Fibroblast of lung (primary cell): ENCODE measurements at places on chromosomes 4 and X. TPM values are rescaled to one million over a fixed set of nuclear protein-coding genes. Genes with fewer than 3 reads are reported as not detected.

- no peaks in the 10 kb centered on the region for H3K27me3 ChIP-seq
- H3K36me3 ChIP-seq = no peaks in the 10 kb centered on the region
- no peak overlapping the region for H3K27ac ChIP-seq
- no peaks in the 10 kb centered on the region for H3K4me1 ChIP-seq
Measured at GRCh38 chr4:14767142-14767541, 235.1 kb upstream of the CPEB2 start.

GRCh38 chr4:64465263-64465662 is 56.0 kb upstream of the TECRL start:
- H3K36me3 ChIP-seq = no peaks in the 10 kb centered on the region
- H3K27ac ChIP-seq = no peak overlapping the region
- H3K4me3 ChIP-seq = no peak overlapping the region
- no peaks in the 10 kb centered on the region for H3K4me1 ChIP-seq
- H3K27me3 ChIP-seq = no peaks in the 10 kb centered on the region

DNA sequence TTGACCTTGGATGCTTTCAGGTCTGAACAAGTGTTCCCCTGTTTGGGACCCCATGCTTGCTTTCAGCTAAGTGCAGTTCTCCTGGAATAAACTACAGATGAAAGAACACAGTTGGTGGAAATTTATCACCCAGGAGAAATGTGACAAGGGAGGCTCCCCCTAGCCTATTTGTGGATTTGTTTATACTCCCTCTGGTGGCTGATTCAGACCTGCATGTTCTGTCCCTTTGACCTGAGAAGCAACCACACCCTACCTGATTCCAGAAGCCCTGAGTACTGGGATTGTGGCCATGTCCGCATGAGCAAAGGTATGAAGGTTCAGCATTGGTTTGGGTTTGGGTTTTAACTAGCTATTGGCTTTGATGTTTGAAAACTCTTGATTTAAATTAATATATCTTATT is 440.9 kb downstream of the MID1IP1 start:
- no peaks in the 10 kb centered on the region for H3K27me3 ChIP-seq
- DNase-seq = peak; percentile 6
- no peaks in the 10 kb centered on the region for H3K4me1 ChIP-seq
- no peak overlapping the region for H3K27ac ChIP-seq

DNA sequence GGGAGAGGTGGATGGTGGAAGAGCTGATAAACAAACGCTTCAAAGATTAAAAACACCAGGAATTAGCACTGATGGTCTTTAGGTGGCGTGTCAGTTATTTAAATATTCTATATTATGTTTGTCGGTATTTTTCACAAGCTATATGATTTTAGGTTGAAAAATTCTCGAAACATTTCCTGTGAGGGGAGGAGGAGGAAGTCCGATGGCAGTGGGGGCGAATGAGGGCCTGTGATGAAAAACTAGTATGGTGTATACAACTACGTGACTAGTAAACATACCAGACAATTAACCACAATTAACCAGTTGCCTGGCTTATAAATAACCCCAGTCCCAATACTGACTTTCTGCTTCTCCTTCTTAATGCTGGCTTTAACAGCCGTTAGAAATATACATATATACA is 595 bp upstream of the NAP1L2 start:
- H3K27ac ChIP-seq = no peak overlapping the region
- H3K27me3 ChIP-seq = no peaks in the 10 kb centered on the region
- DNase-seq = no peak
- peak overlapping the region; percentile 41 for H3K4me3 ChIP-seq
- H3K36me3 ChIP-seq = no peaks in the 10 kb centered on the region

DNA sequence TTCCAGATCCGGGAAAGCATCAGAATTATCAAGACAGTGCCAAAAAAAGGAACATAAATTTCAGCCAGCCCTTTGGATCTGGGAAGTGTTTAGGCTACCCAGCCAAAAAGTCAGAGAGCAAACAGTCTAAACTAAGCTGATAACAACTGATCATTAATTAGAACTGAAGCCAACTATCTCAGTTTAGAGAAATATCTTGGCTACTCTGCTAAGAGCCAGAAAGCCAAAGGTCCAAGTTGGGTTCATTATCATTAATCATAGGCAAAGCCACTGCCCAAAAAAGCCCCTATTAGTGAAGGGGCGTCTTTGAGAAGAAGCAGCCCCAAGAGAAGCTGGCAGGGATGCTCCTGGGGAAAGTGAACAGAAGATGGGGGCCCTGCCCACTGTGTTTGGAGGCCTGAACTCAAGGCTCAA is 37.0 kb upstream of the SHISA3 start:
- no peaks in the 10 kb centered on the region for H3K27me3 ChIP-seq
- peak overlapping the region; percentile 64 for H3K4me3 ChIP-seq
- H3K27ac ChIP-seq = no peak overlapping the region
- H3K36me3 ChIP-seq = no peaks in the 10 kb centered on the region

DNA sequence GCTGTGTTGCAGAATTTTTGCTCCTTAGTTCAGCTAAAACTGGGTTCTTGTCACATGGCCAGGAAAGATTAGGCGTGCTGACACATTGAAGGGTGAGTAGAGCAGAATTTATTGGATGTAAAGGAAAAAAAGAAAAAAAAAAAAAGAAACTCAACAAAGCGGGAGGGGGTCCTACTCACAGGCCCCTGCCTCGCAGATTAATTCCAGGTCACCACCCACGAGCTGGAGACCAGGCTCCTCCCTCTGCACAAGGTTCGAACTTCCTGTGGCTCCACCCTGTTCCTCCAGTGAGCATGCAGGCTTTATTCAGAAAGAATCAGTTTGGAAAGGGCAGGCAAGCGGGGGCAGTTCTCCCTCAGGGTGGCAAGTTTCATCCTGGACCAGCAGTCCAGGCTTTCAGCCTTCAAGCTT is 17.1 kb downstream of the MGST2 start:
- peak; percentile 49 for DNase-seq
- H3K4me3 ChIP-seq = no peak overlapping the region
- no peaks in the 10 kb centered on the region for H3K36me3 ChIP-seq
- no peak overlapping the region for H3K27ac ChIP-seq

DNA sequence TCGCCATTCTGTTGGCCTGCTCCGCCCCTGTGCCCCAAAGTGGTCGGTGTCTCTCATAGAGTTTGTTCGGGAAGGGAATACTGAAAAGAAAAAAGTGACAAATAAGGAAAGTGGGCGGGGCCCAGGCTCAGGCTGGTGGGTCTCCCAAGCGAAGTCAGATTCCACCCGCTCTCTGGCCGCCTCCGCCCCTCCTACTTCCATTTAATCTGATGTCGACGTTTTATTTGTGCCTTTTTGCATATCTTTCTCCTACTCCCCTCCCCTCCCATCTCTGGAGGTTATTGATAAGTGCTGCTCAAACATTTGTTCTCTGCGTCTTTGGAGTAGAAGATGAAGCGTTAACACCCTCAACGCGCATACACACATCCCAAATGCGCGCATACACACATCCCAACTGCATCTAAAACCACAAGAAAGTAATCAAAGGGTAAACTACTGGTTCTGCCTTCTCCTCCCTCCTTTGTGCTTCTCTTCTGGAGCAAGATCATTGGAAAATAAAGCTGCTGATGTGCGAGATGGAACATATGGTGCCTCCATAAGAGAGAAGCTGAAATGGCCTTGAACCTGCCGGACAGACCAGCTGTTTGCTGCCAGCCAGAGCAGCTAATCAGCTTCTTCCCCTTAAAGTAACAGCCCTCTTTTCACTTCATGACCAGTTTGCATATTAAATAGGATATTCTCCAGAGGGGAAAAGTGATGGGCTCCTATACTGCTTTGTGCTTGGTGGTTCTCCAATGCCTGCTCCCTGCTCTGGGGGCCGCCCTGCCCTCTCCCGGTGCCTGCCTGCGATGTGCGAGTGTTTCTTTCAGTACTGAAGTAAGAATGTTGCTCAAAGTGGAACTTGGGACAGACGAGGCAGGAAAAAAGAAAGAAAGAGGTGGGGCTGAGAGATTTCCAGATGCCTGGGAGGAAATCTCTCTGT is 3.1 kb downstream of the MAMLD1 start:
- no peaks in the 10 kb centered on the region for H3K36me3 ChIP-seq
- H3K4me1 ChIP-seq = no peaks in the 10 kb centered on the region
- H3K4me3 ChIP-seq = peak overlapping the region; percentile 69
- peak; percentile 70 for DNase-seq
- H3K27ac ChIP-seq = peak overlapping the region; percentile 80
- no peaks in the 10 kb centered on the region for H3K27me3 ChIP-seq

GRCh38 chrX:45186643-45187026 is 14.0 kb downstream of the DIPK2B start:
- no peak for DNase-seq
- H3K27ac ChIP-seq = no peak overlapping the region
- peak overlapping the region; percentile 85 for H3K4me3 ChIP-seq

DNA sequence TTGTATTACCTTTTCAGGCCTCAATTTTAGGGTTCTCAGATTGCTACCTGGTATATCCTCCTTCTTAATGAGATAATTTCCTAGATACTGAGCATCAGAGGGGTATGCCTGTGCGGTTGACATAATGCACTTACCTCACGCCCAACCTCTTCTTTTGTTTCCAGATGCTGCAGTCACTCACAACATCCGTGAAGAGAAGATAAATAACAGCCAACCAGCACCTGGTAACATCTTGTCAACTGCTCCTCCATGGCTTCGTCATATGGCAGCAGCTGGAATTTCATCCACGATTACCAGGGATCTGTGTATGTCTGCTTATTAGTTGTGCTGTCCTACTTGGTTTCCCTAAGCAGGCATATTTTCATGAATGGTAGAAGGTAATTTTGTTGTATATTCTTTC is 16.7 kb downstream of the SAGE1 start:
- H3K27me3 ChIP-seq = no peaks in the 10 kb centered on the region
- H3K4me1 ChIP-seq = no peaks in the 10 kb centered on the region
- DNase-seq = no peak
- no peak overlapping the region for H3K4me3 ChIP-seq

DNA sequence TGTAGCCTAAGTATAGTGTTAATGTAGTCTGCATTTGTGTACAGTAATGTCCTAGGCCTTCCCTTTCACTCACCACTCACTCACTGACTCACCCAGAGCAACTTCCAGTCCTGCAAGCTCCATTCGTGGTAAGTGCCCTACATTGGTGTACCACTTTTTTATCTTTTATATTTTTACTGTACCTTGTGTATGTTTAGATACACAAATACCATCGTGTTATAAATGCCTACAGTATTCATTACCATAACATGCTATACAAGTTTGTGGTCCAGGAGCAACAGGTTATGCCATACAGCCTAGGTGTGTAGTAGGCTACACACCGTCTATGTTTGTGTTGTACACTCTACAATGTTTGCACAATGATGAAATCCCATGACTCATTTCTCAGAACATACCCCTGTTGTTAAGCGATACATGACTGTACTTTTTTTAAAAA is 15.4 kb downstream of the TSPAN5 start:
- H3K4me1 ChIP-seq = peaks cover 8% of the 10 kb centered on the region
- H3K4me3 ChIP-seq = no peak overlapping the region
- H3K27ac ChIP-seq = no peak overlapping the region
- no peaks in the 10 kb centered on the region for H3K36me3 ChIP-seq
- no peaks in the 10 kb centered on the region for H3K27me3 ChIP-seq

DNA sequence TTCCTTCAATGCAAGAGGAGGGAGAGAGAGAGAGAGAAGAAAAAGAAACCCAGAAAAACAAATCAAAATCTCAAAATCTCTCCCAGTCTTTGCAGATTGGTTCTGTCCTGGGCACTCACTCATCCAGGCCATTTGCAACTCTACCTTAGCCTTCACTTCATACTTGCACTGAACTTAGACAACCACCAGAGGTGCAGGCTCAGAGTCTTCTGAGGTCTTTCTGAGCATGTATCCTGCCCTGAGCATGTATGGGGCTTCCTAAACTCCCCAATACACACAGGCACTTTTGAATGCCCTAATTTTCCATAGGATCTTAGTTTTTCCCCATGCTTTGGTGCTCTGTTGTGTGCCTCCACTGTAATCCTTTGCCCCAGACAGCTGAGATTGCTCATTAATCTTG is 2.9 kb downstream of the CFI start:
- H3K4me1 ChIP-seq = no peaks in the 10 kb centered on the region
- no peaks in the 10 kb centered on the region for H3K36me3 ChIP-seq
- no peak overlapping the region for H3K27ac ChIP-seq
- no peak overlapping the region for H3K4me3 ChIP-seq

KCNIP4 gene
- not detected in 2 replicates for total RNA-seq

RNF150 gene
- total RNA-seq = 0.51 and 0.66 TPM in 2 replicates

FAM53A gene
- total RNA-seq = 0.77 and 0.99 TPM in 2 replicates
